ENCODE measurements at places on chromosomes 7 and 10.

- no peak for DNase-seq
Observed at GRCh38 chr7:41027428-41028115, 675.3 kb downstream of the INHBA start.

- no peak for DNase-seq
Observed at GRCh38 chr7:158782761-158783401, 46.4 kb downstream of the ESYT2 start.

GRCh38 chr10:35827783-35828182 is 185.7 kb upstream of the FZD8 start:
- no peak for DNase-seq

- no peak for DNase-seq
Observed at GRCh38 chr10:126705131-126705530, 34.6 kb upstream of the C10orf90 start.

GRCh38 chr10:130234171-130234965 is 98.2 kb downstream of the GLRX3 start:
- no peak for DNase-seq

DNA sequence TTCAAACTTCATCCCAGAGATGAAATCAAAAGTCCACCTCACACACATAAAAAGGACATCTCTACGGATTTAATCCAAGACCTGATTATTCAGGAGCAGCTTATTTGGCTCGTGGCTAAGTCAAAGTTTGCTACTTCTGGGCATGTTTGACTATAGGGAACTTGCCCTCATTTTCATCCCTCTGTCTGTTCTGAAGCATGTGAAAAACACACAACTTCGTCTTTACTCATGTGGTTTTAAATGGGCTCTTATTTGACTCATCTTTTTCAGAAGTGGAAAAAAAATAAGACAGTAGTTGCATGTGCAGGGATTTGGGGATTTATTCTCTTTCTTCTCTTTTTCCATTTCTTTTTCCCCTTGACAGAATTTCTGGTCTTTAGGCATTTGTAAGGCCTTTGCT is 295.9 kb downstream of the TFEC start:
- no peak for DNase-seq

GRCh38 chr7:46885167-46885566 is 696.7 kb downstream of the TNS3 start:
- no peak for DNase-seq

- peak; percentile 27 for DNase-seq
Observed at GRCh38 chr10:77925410-77925794, 1.2 kb downstream of the DLG5 start.

DNA sequence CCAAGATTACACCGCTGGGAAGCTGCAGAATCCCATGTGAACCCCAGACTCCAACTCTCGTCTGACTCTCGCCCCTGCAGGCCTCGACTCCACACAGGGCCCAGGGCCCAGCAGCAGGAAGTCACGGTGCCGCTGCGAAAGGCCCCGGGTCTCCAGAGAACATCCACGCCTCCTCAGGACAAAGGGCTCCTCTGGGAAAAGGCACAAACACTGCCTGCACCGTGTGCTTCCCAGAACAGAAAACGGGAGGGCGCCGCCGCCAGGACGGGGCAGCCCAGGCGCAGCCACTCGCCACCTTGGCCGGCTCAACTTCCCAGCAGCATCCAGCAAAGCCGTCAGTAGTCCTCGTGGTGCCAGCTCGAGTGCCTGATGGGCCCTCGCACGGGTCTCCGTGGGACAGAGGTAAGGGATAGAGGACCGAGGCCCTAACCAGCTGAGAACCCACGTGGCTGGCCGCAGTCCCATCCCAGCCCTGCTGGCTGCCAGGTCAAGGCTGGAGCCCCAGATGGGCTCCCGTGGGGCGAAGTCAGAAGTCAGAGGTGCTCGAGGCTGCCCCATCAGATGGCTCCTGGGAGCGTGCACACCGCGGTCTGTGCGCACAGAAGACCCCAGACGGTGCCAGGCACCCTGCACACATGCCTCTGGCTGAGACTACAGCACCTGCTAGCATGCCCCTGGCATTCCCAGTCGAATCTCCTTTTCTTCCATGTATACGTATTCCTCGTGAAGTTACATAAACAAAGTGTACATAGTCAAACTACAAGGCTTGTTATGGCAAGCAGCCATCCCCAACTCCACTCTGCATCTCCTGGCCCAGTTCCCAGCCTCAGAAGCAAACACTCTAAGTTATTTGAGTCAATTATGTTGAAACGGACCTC is 60.2 kb downstream of the MAD1L1 start:
- no peak for DNase-seq

- DNase-seq: no peak
Observed at GRCh38 chr7:129665013-129665401, 53.5 kb downstream of the NRF1 start.

- DNase-seq: no peak
Observed at GRCh38 chr7:40645197-40645596, 510.4 kb downstream of the SUGCT start.

- no peak for DNase-seq
Observed at GRCh38 chr7:16554518-16555236, 28.1 kb downstream of the LRRC72 start.

- no peak for DNase-seq
Observed at GRCh38 chr7:30761214-30762156, 9.6 kb downstream of the INMT start.
